Kidney (tissue), 22 donors: ENCODE measurements at places on chromosomes 13 and 19. TPM values are rescaled to one million over a fixed set of nuclear protein-coding genes. Genes with fewer than 3 reads are reported as not detected.

The ZNF837 gene
- 5.0 TPM for total RNA-seq

- peaks cover 14% of the 10 kb centered on the region for H3K4me1 ChIP-seq
- DNase-seq: no peak
- peak overlapping the region; percentile 60 for H3K4me3 ChIP-seq
- peaks cover 8% of the 10 kb centered on the region for H3K27me3 ChIP-seq
- no peak overlapping the region for H3K27ac ChIP-seq
These were observed 633 bp downstream of the MYH14 start for GRCh38 chr19:50204081-50204428.

GRCh38 chr13:110971486-110971885 lies 56.6 kb upstream of the ANKRD10 start:
- no peaks in the 10 kb centered on the region for H3K4me1 ChIP-seq
- no peak overlapping the region for H3K27ac ChIP-seq
- no peaks in the 10 kb centered on the region for H3K36me3 ChIP-seq
- no peak overlapping the region for H3K4me3 ChIP-seq
- H3K27me3 ChIP-seq: no peaks in the 10 kb centered on the region
- DNase-seq: no peak

The SLITRK6 gene
- total RNA-seq: 0.09 TPM

GRCh38 chr19:55581823-55582223 lies 1.2 kb upstream of the ZNF579 start:
- peak overlapping the region; percentile 64 for H3K27ac ChIP-seq
- no peaks in the 10 kb centered on the region for H3K27me3 ChIP-seq
- no peak for DNase-seq
- peaks cover 5% of the 10 kb centered on the region for H3K36me3 ChIP-seq
- peak overlapping the region; percentile 31 for H3K4me3 ChIP-seq
- peaks cover 3% of the 10 kb centered on the region for H3K4me1 ChIP-seq

GRCh38 chr19:35037716-35038622 lies 3.6 kb upstream of the HPN start:
- H3K27me3 ChIP-seq: no peaks in the 10 kb centered on the region
- H3K4me1 ChIP-seq: peaks cover 11% of the 10 kb centered on the region
- peak; percentile 43 for DNase-seq
- H3K4me3 ChIP-seq: no peak overlapping the region

The PGLYRP1 gene
- not detected for total RNA-seq

The ZNF418 gene
- total RNA-seq: 17.6 TPM

The VSIG10L gene
- total RNA-seq: 1.8 TPM

The PDE4C gene
- 2.0 TPM for total RNA-seq

DNA sequence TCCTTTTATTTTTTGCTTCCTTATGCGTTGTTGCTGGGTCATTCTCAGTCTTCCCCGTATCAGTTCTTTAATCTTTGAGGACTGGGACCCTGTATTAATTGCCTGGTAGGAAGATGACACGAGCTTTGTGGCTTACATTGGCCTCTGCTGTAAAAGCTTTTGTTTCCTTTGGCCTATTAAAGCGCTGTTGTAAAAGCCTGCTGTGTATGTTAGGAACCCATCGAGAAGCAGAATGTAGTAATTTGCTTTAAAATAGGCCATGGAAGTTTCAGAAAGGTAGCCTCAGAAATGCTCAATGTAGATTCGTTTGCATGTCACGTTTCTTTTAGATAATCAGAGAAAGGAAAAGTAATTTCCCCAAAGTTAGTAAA lies 257.5 kb upstream of the STARD13 start:
- no peaks in the 10 kb centered on the region for H3K27me3 ChIP-seq
- no peaks in the 10 kb centered on the region for H3K36me3 ChIP-seq
- DNase-seq: no peak
- H3K27ac ChIP-seq: peak overlapping the region; percentile 96
- peak overlapping the region; percentile 81 for H3K4me3 ChIP-seq
- peaks cover 8% of the 10 kb centered on the region for H3K4me1 ChIP-seq

DNA sequence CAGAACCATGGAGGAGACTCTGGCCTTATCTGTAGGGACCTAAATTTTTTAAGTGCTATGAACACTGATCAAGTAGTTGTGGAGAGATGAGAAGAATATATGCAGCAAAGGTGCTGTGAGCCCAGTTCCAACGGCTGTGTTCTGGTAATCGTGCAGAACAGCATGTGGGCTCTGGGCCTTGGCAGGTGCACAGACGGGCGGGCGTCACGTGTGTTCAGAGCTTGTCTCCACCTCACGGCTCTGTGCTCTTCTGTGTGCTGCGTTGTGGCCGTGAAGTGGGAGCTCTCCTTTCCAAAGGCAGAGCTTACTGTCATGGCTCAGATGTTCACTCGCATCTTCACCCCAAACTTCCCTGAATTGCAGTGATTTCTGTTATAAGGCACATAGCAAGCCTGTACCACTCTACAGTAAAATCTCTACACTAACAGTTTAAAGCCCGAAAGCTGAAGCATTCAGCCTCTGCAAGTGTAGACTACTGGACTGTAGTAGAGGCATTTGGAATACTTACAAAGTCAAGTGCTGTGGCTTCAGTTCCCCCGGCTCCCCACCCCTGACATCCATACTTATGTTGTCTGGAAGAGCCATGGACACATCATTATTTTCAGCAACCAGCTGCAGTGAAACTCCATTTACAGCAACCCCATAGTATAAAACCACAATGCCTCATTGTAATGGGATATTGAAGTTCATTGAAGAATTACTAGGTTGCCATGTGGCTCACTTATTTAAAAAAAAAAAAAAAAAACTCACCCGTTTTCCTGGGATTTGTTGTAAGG lies 27.5 kb upstream of the TEX29 start:
- H3K36me3 ChIP-seq: no peaks in the 10 kb centered on the region
- DNase-seq: no peak
- H3K4me1 ChIP-seq: no peaks in the 10 kb centered on the region
- no peak overlapping the region for H3K4me3 ChIP-seq
- H3K27ac ChIP-seq: no peak overlapping the region
- H3K27me3 ChIP-seq: no peaks in the 10 kb centered on the region

DNA sequence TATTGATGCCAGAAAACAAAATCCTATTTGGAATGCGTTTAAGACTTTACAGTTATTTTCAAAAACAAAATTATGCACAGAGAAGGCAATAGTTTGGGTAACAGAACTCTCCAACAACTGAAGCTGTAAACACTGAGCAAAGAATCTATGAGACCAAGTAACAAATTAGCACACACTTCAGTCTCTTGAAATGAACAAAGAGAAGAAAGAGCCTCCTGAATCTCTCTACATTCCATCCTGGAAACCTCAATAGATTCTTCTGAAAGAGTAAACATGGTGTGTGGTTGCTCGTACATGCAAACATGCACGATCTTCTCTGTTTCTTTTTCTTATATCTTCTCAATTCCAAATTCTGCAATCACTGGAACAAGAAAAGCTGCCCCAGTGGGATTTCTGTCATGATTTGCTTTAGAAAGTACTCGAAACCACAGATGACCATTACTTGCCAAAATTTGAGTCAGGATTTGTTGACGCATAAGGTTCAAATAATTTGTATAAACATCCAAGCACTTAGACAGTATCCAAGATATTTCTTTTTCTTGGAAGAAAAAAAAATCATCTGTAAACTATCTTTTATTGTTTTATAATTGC lies 137.9 kb upstream of the DACH1 start:
- no peak overlapping the region for H3K4me3 ChIP-seq
- H3K36me3 ChIP-seq: no peaks in the 10 kb centered on the region
- H3K27me3 ChIP-seq: no peaks in the 10 kb centered on the region
- no peak for DNase-seq

The ZNF626 gene
- total RNA-seq: 20.6 TPM

- no peaks in the 10 kb centered on the region for H3K36me3 ChIP-seq
- no peak for DNase-seq
- H3K27me3 ChIP-seq: no peaks in the 10 kb centered on the region
- peaks cover 2% of the 10 kb centered on the region for H3K4me1 ChIP-seq
- no peak overlapping the region for H3K27ac ChIP-seq
These were observed 617 bp downstream of the SKA3 start for GRCh38 chr13:21175656-21176214.

DNA sequence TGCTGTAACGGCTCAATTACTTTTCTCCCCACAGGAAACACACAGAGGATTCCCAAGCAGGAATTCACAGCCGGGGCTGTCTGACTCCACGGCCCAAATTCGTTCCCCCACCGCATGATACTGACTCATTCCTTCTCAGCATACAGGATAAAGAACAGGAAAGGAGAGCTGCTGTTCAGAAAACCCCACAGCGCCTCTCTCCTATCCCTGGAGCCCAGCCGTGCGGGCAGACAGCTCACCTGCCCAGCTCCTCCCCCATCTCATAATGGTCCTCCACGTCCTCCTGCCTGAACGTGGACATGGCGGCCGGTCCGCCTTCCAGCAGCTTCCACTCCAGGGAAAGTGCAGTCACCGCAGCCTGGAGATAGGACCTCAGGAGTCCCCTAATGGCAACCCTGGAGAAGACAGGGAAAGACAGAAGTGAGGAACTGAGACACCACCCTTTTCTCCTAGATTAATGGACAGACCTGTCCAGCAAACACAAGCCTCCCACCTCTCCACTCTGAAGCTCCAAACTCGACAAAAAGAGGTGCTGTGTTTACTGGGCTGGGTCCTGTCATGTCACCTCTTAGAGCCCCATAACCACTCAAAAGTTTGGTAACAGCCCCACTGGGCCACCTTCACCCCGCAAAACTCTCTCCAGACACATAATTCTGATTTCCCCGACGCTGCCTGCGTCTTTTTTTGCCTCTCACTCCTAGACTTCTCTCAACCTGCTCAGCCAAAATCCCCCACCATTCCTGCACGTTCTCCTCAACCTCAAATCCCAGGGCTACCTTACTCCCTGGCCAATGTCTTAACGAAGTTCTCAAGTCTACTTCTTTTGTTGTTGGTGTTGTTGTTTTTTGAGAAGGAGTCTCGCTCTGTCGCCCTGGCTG lies 1.2 kb downstream of the DAPK3 start:
- peak overlapping the region; percentile 67 for H3K27ac ChIP-seq
- no peaks in the 10 kb centered on the region for H3K27me3 ChIP-seq
- peak; percentile 25 for DNase-seq
- H3K36me3 ChIP-seq: peaks cover 4% of the 10 kb centered on the region
- peaks cover 12% of the 10 kb centered on the region for H3K4me1 ChIP-seq

- H3K4me3 ChIP-seq: peak overlapping the region; percentile 98
- no peaks in the 10 kb centered on the region for H3K4me1 ChIP-seq
- H3K27ac ChIP-seq: peak overlapping the region; percentile 25
- DNase-seq: no peak
These were observed 2.6 kb downstream of the EPN1 start for GRCh38 chr19:55677572-55678028.

GRCh38 chr19:48458016-48458415 lies 2.6 kb downstream of the KCNJ14 start:
- no peak overlapping the region for H3K27ac ChIP-seq
- H3K27me3 ChIP-seq: no peaks in the 10 kb centered on the region
- no peaks in the 10 kb centered on the region for H3K4me1 ChIP-seq

GRCh38 chr19:22332924-22333323 lies 46.7 kb downstream of the ZNF729 start:
- no peaks in the 10 kb centered on the region for H3K36me3 ChIP-seq
- H3K4me1 ChIP-seq: no peaks in the 10 kb centered on the region
- DNase-seq: no peak
- H3K27me3 ChIP-seq: no peaks in the 10 kb centered on the region

DNA sequence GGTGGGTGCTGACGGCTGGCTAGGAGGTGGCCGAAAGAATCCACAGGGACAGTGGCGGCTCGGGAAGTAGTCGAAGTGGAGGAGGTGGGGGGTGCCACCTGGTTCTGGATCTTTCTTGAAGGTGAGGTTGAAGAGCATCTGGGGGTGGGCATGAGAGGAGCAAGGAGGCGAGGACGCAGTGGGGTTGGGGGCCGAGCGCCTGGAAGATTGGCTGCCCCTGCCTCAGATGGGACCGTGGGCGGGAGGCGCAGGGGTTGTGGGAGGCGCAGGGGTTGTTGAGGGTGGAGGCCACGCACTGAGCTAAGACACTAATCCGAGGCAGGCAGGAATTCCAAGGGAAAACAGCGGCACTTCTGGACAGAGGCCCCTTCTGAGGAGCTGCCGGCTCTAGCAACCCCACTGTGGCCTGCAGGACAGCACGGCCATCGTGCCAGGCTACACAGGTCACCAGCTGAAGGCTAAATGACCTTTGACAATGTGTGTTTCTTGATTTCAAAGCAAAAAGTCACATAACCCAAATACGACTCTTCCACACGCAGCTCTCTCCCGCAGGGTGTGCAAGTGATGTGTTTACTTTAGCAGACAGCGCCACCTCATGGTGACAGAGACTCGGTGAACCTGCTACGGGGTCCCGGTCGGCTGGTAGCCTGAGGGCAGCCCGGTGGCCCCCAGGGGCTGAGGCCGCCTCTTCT lies 44.1 kb upstream of the RANBP3 start:
- peaks cover 3% of the 10 kb centered on the region for H3K4me1 ChIP-seq
- no peak overlapping the region for H3K27ac ChIP-seq
- H3K4me3 ChIP-seq: no peak overlapping the region
- peak; percentile 96 for DNase-seq
- H3K36me3 ChIP-seq: no peaks in the 10 kb centered on the region
- no peaks in the 10 kb centered on the region for H3K27me3 ChIP-seq

DNA sequence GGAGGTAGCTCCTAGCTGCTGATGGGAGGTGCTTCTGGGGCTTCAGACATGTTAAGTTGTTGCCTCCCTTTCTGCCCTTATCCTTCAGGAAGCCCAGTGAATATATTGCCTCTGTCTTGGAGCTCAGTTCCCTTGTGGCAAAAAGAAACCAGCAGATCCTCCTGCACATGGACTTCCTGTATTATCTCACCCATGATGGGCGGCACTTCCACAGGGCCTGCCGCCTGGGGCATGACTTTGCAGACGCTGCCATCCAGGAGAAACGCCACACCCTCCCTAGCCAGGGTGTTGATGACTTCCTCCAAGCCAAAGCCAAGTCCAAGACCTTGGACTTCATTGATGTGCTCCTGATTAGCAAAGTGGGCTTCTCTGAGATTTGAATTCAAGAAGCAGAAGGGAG lies 6.0 kb upstream of the CYP4F12 start:
- H3K27ac ChIP-seq: no peak overlapping the region
- no peak overlapping the region for H3K4me3 ChIP-seq
- DNase-seq: no peak
- H3K36me3 ChIP-seq: no peaks in the 10 kb centered on the region
- H3K27me3 ChIP-seq: no peaks in the 10 kb centered on the region

DNA sequence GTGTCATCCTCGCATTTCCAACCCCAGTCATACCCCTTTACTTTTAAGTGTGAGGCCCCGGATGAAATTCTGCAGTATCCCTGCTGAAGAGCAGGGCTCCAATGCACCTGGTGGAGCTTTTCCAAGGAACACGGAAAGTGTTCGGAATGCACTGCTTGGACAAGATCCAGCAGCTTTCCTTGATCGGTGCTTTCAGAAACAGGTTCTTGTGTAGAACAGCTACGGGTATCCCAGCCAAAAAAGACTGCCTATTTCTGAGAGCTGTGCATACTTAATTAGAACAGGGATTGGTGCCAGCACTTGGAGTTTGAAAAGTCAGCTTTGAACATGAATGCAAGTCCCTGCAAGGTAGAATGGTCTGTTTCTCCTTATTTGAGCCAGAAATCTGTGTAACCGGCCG lies 87.2 kb upstream of the C1QTNF9B start:
- H3K27ac ChIP-seq: no peak overlapping the region
- H3K4me1 ChIP-seq: no peaks in the 10 kb centered on the region
- H3K4me3 ChIP-seq: no peak overlapping the region
- H3K27me3 ChIP-seq: no peaks in the 10 kb centered on the region
- no peaks in the 10 kb centered on the region for H3K36me3 ChIP-seq

- H3K27ac ChIP-seq: no peak overlapping the region
- no peaks in the 10 kb centered on the region for H3K36me3 ChIP-seq
- no peaks in the 10 kb centered on the region for H3K27me3 ChIP-seq
- no peaks in the 10 kb centered on the region for H3K4me1 ChIP-seq
- no peak for DNase-seq
- H3K4me3 ChIP-seq: no peak overlapping the region
These were observed 77.0 kb downstream of the CAB39L start for GRCh38 chr13:49366841-49367240.
